ENCODE measurements at places on chromosomes 6 and 20. TPM values are rescaled to one million over a fixed set of nuclear protein-coding genes. Genes with fewer than 3 reads are reported as not detected.

- no peak overlapping the region for H3K27ac ChIP-seq
- no peak overlapping the region for H3K4me3 ChIP-seq
- H3K27me3 ChIP-seq, result no peaks in the 10 kb centered on the region
- H3K4me1 ChIP-seq, result no peaks in the 10 kb centered on the region
- no peaks in the 10 kb centered on the region for H3K36me3 ChIP-seq
- DNase-seq, result no peak
Measured at GRCh38 chr6:161171207-161171606, 102.7 kb downstream of the AGPAT4 start.

DNA sequence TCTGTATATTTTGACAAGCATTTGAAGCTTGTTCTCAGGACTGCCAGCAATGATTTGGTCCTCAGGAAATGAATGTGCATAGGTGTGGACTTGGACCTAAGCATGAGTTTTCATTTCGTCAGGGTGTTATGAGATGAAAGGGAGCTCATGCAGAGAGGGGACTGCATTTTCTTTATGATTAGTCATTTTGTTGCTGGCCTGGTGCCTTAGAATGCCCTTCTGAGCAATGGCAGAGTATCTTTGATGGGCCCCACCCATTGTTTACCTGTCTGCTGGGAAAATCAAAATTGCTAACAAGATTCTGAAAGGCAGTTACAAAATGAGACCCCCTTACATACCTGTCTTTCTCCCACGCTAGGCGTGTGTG, 51.5 kb upstream of the MTHFD1L start:
- DNase-seq, result no peak
- H3K4me3 ChIP-seq, result no peak overlapping the region
- H3K4me1 ChIP-seq, result no peaks in the 10 kb centered on the region

- DNase-seq, result no peak
- no peaks in the 10 kb centered on the region for H3K36me3 ChIP-seq
- no peak overlapping the region for H3K4me3 ChIP-seq
Measured at GRCh38 chr6:146968041-146968760, 236.0 kb upstream of the STXBP5 start.

FAM209A gene
- total RNA-seq, result not detected

RNF182 gene
- not detected for total RNA-seq

DNA sequence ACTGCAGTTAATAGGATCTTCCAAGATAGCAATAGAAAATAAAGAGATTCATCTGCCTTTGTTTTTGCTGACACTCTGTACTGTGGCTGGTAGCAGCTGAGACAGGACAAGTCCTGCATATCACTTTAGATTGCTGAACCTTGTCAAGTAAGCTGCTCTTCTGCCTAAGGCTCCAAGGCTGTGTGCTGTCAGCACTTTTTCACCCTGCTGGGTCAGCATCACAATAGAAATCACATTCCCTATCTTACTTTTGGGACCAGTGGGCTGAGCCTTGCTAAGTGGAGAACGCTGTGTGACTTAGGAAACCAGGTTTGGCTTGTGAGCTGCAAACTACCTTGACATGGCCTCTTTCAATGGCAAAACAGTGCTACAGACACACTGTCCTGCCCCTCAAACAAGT, 263.9 kb downstream of the FRK start:
- DNase-seq, result no peak
- no peaks in the 10 kb centered on the region for H3K27me3 ChIP-seq
- H3K36me3 ChIP-seq, result no peaks in the 10 kb centered on the region
- no peak overlapping the region for H3K27ac ChIP-seq
- no peaks in the 10 kb centered on the region for H3K4me1 ChIP-seq

- H3K27ac ChIP-seq, result no peak overlapping the region
- no peaks in the 10 kb centered on the region for H3K4me1 ChIP-seq
Measured at GRCh38 chr6:137829641-137830083, 37.4 kb upstream of the TNFAIP3 start.

DNA sequence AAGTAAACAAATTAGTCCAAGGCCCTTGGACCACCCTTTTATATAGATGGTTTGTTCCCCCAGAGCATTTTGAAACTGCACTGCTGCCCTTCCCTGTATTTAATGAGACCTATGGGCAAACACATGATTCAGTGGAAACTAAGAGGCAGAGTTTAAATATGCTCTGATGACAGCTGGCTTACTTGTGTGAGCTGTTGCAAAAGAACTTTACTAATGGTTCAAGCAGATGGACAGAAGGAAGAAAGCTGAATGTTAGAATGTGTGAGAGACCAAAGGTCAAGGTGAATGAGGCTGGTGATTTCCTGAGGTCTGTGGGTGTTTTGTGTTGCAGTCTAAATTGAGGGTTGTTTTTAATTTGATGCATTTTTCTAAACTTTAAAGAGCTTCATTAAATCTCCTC, 123.0 kb upstream of the CEP162 start:
- no peaks in the 10 kb centered on the region for H3K27me3 ChIP-seq
- no peaks in the 10 kb centered on the region for H3K36me3 ChIP-seq
- no peak for DNase-seq

SNAP25 gene
- total RNA-seq, result 4.7 TPM

DLK2 gene
- total RNA-seq, result not detected

SLC22A3 gene
- total RNA-seq, result 91.5 TPM

EIF2S2 gene
- total RNA-seq, result 35.8 TPM
